IMR-90 (cell line): ENCODE measurements at places on chromosomes 11 and 22. TPM values are rescaled to one million over a fixed set of nuclear protein-coding genes. Genes with fewer than 3 reads are reported as not detected.
A peak's percentile ranks its signal among the peaks of the same experiment; 100 is the strongest.

ADM2 gene
- 0.18 and 0.28 TPM in 2 replicates for total RNA-seq

C11orf86 gene
- not detected in 2 replicates for total RNA-seq

ISX gene
- not detected in 2 replicates for total RNA-seq

DNA sequence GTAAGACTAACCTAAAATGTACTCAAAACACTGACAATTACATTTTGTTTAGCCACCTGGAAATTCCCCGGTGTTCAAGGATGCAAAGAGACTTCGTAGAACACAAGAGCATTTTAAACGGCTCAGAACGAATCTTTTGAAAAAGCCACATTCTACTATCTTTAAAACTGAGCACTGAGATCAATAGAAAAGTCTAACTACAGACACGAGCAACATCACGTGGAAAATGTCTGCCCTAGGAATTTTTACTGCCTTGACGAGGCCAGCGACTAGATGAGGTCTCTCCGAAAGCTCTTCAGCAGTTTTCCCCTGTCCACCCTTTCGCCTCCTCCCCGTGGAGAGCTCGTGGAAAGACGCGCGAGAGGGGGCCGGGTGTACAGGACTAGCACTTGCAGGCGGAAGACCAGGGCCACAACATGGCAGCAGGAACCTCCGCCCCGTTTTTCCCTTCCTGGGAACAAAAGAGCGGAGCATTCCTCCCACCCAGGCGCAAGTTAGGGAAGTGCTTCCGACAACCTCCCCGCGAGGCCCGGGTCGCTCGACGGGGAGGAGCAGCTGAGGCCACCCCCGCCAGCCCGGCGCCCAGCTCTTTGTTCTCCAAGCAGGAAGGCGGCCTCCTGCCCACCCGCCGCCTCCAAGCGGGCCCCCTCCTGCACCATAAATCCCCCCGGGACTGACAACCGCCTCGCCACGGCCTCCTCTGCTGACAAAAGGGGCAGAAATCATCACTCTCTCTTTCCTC is 1.1 kb downstream of the EIF4G2 start:
- peaks cover 4% of the 10 kb centered on the region for H3K4me1 ChIP-seq
- peaks cover 36% of the 10 kb centered on the region for H3K36me3 ChIP-seq
- H3K27me3 ChIP-seq = no peaks in the 10 kb centered on the region
- peak; percentile 37 for DNase-seq
- H3K27ac ChIP-seq = peak overlapping the region; percentile 99
